NCI-H1930 (cell line): ENCODE measurements at places on chromosomes 1 and 21.
A peak's percentile ranks its signal among the peaks of the same experiment; 100 is the strongest.

DNA sequence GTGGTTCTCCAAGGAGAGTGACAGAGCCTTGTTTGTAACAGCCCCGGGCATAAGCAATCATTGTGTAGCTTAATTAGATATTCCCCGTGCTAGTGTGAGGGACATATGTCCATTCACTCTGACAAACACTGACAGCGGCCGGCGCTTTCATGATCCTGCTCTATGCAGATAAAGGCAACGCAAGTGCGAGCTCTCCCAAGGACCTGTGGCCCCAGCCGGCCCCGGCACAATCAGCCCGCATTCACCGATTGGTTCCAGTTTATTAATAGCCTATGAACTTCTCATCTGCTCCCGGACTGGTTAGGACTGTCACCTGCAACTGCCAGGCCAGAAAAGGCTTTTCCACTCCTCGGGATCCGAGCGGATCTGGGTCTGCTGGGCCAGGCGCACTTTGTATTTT lies 18.0 kb upstream of the OLIG1 start:
- DNase-seq, result no peak

DNA sequence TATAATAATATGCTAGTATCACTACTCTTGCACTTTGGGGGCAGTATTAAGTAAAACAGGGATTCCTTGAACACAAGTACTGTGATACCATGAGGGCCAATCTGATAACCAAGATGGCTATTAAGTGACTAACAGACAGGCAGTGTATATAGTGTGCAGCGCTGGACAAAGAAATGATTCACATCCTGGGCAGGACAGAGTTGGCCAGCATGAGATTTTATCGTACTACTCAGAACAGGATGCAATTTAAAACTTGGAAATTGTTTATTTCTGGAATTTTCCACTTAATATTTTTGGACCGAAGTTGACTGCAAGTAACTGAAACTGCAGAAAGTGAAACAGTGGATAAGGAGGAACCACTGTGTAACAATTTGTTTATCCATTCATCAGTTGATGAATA lies 74.6 kb downstream of the DNTTIP2 start:
- no peak for DNase-seq

DNA sequence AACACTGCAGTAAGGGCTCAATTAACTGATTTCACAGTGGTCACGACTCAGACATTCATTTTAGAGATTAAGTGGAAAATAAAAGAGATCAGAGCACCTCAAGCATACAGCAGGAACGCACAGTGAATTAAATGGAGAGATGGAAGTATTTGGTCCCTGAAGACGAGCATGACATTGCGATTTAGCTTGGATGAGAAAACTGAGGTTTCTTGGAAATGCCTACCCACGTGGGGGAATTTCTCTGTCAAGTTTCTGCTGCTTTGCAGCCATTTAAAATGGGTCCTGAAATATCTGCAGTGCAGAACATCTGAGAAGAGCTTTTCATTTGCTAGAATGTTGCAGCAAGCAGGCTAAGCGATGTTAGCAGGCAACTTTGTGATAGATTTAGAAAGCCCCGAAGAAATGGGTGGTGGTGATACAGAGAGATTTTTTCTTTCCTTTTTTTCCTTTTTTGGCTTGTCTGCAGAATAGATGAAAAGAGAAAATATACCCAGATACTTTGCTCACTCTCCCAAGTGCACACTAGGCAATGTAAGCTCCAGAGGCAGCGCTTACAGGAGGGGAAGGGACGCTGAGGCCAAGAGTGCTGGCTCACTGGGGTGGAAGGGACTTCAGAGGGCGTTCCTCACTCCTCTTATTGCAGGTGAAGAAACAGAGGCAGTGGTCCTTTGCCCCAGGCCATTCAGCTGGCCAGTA lies 258.0 kb downstream of the KCNJ6 start:
- no peak for DNase-seq

DNA sequence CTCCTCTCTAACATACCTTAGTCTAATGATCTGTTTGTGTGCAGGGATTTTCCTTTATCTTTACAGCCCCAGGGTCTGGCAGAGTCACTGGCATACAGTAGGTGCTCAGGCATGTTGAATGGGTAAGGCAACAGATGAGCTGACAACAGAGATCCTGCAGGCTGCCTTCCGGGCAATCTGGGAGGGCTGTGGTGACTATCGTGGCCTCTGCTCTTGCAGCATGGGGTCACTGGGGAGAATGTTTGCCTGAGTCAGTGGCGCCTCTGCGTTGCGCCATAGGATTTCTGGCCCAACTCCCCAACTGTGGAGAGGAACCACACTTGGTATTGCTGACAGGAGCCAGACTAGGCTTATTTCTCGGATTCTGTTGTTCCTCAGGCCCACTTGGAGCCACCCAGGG lies 93.8 kb downstream of the LAMC2 start:
- DNase-seq, result no peak

DNA sequence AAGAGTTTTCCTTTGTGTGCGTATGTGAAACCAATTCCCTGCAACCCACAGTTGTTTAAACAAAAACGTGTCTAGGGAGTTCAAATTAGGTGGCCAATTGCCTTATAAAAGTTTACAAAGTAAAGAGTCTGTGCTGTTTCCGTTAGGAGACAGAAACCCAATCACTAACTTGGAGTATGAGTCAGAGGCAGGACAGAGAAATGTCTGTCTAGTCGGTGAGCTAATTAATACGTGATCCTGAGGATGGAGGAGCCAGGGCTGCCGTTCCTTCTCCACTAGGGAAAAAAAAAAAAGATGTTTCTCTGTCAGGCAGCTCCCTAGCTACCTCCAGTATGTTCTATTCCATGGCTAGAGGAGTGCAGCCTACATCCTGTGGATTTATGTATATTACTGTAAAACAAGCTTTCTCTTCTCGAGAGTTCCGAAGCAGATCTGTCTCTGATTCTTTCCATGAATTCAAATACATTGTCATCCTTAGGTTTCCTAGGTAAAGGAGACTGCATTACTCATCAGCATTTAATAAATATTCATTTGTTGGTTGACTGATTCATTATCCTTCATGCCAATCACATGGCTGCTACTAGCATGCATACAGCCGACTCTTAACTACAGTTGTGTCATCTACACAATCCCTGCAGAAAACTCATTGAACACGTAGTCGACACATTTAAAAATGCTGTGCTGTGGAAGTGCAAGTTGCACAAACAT lies 430.6 kb downstream of the KIF26B start:
- no peak for DNase-seq

DNA sequence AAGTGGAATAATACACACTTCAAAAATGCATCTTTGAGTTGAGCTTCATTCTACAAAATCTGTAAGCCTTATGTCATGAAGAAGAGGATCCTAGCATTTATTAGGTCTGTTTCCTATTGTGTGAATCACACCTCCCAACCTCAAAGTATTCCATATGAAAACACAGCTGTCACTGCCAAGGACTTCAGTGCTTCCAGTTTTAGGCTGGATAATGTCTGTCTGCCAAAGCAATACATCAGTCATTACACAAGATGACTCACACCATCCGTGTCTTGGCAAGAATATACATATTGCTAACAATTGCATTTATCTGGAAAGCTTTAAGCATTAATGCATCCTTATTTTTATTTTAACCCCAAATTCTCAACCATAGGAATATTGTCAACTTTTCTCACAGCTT lies 125.7 kb upstream of the TMPRSS15 start:
- peak; percentile 33 for DNase-seq

- no peak for DNase-seq
Measured at GRCh38 chr1:43634721-43635120, 15.2 kb upstream of the KDM4A start.

DNA sequence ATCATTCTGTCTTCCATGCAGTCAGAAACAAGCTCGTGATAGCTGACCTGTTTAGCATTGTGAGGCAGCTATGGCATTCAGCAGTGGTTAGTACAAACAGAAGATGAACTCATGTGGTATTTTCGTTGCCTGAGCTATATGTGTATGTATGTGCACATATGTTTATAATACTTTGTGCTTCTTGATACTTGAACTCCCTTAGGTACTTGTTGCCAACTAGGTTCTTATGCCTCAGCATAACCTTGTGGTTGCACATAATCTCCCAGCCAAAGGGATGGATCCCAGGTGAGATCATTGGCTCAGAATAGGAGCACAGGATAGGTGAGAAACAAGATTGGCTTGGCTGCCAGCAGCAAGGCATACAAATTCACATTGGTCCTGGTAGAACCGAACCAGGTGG lies 86.1 kb downstream of the VPS26C start:
- DNase-seq, result no peak

DNA sequence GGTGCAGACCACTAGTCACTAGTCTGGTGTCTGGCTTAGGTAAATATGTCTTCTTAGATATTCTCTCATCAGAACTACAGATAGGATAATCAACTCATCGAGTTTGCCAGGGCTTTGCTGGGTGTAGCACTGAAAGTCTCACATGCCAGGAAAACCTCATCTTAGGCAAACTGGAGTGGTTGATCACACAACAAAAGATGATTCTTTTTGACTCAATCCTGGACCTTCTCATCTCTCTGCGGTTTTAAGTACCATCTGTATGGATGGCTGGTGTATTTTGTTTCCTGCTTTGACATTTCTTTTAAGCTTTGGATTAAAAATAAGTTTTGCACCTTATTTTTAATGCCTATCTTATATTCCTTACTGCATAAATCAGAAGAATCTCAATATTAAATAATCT lies 11.3 kb downstream of the GBP2 start:
- DNase-seq, result no peak

- DNase-seq, result peak; percentile 65
Measured at GRCh38 chr1:211515090-211516023, 23.4 kb upstream of the RD3 start.

GRCh38 chr1:160774886-160775719 lies 20.9 kb upstream of the LY9 start:
- no peak for DNase-seq

DNA sequence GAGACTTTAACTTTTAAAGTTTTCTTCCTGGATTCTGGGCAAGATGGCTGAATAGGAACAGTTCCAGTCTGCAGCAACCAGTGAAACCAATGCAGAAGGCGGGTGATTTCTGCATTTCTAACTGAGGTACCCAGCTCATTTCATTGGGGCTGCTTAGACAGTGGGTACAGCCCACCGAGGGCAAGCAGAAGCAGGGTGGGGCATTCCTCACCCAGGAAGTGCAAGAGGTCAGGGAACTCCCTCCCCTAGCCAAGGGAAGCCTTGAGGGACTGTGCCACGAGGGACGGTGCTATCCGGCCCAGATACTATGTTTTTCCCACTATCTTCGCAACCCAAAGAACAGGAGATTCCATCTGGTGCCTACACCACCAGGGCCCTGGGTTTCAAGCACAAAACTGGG lies 121.0 kb downstream of the VAV3 start:
- no peak for DNase-seq

GRCh38 chr1:179366093-179366800 lies 476 bp downstream of the AXDND1 start:
- DNase-seq, result no peak

- DNase-seq, result no peak
Measured at GRCh38 chr1:201740670-201741111, 88.3 kb upstream of the IPO9 start.

GRCh38 chr1:229105109-229105508 lies 165.8 kb upstream of the RAB4A start:
- no peak for DNase-seq

DNA sequence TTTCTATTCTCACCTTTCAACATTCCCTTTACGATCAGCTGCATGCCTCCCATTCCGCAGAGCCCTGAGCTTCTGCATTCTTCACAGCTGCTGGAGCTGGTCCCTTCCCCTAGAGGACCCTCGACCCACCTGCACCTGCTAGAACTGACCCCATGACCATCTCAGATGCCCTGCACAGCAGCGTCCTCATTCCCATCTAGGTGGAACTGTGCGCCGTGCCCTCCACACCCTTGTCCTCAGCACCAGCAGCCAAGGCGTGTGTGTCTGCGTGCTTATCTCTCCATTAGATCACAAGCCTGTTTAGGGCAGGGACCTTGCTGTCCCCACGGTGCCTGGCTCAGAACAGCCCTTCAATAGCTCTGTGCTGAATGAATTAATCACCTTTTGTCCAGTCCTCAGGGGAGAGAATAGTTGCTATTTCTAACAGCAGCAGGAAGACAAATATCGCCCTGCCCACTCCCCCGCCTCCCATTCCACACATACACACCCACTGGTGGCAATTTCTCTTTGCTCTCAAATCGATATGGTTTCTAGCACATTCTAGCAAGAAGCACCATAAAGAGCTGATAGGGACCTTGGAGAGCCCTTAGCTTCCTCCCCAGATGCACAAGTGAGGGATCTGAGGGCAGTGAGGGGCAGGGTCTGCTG lies 61.7 kb downstream of the KCNN3 start:
- DNase-seq, result no peak

- no peak for DNase-seq
Measured at GRCh38 chr21:32463889-32464300, 51.4 kb downstream of the EVA1C start.

- DNase-seq, result peak; percentile 1
Measured at GRCh38 chr21:27564684-27565301, 597.9 kb upstream of the ADAMTS5 start.

DNA sequence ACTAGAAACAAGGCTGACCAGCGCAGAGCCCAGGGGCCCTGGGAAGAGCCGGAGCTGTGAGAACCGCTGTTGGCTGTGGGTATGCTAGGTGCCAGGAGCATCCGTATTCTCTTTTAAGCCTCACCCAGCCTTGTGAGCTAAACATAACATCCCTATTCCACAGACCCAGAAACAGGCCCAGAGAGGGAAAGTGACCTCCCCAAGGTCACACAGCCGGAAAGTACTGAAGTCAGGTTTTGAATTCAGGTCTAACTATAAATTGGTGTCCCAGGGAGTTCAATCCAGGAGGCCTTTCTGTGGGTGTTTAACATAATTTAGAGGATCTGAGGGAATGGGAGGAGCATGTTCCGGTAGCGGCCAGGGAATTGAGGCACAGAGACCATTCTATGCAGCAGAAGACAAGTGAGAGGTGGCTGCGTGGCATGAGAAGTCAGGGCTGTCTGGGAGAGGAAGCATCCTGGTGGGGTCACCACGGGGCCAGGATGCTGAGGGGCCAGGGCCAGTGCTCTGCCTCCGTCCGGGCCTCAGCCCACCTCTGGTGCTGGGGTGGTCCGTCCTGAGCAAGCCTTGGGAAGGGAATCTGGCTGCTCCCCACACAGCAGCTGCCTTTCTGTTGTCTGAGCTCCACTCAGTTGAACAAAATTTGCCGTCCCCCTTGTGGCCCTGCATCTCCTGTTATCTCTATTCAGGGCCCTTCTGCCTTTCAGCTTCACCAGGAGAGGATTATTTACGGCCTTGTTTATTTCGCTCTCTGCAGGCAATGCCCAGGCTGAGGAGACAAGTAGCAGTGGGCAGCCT lies 338.8 kb upstream of the VAMP3 start:
- no peak for DNase-seq

GRCh38 chr1:53110370-53111072 lies 31.9 kb downstream of the SLC1A7 start:
- no peak for DNase-seq
